ENCODE measurements at places on chromosomes 6 and 20.

GRCh38 chr20:48986899-48987298 is 59.2 kb upstream of the CSE1L start:
- DNase-seq = no peak

DNA sequence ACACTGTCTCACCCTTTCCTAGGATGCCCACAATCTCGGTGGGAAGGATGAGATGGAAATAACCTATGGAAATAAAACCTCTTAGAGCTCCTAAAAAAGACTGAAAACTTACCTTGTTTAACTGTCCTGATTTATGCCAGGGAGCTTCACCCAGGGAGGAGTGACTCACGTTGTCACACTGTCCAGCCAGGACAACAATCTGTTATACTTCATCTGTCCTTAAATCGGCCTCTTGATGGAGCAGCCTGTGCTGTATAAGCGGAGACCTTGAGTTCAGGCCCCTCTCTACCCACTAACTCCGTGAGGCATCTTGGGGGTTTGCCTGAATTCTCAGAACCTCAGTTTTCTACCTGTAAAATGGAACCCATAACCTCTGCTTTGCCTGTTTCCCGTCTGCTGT is 9.2 kb upstream of the KIAA1755 start:
- DNase-seq = no peak

- no peak for DNase-seq
Measured at GRCh38 chr6:68701159-68701558, 66.1 kb downstream of the ADGRB3 start.

DNA sequence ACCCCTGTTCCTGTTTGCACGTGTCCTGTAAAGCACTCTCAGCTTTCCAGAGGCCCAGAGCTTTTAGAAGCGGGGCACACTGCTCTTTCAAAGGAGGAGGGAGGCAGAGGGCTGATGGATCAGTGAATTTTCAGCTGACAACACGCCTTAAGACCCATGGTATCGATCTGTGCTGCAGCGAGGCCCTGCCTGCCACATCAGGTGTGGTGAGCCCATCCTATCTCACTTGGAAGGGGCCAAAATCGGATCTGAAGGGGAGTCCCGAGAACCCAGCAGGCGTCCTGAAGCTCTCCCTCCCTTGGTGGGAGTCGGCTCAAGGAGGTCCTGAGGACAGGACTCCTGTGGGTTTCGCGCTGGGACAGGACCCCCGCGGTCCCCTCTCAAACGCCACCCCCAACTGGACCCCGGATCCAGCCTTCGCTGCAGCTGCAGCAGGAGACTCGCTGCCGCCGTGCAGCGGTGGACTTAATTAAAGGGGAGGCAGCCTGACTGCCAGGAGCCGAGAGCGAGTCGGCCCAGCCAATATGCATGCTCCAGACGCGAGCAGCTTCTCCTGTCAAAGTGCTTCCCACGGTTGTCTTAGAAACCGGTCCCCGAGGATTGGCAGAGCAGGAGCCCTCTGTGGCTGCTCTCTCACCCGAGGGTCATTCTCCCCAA is 580.0 kb upstream of the ZNF337 start:
- no peak for DNase-seq

GRCh38 chr20:46362921-46363867 is 43.2 kb downstream of the ELMO2 start:
- no peak for DNase-seq

DNA sequence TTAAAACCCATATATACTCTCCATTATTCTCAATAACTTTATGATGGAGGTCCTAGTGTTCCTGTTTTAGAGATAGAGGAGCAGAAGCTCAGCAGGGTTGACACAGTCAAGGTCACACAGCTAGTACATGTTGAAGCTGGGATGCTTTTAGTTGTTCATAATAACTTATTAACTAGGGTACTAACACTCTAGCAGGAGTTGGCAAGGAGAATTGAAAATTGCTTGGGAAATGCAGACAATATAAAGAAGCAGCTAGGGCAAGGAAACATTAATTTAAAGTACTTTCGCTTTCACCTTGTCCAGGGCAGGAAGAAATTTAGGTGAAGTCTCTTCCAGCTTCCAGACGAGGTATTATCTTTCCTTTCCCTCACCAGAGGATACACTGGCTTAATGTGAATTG is 133.7 kb downstream of the RCAN2 start:
- DNase-seq = no peak

- DNase-seq = peak; percentile 59
Measured at GRCh38 chr6:105988812-105989577, 97.1 kb upstream of the PRDM1 start.

- peak; percentile 57 for DNase-seq
Measured at GRCh38 chr20:52083627-52084232, 107.8 kb downstream of the ZFP64 start.

- no peak for DNase-seq
Measured at GRCh38 chr20:46894579-46894958, at the start of gene EYA2. Gene EYA2, plus strand, starts transcription at chr20:46894843. Its CDS starts 95,168 bp downstream, at chr20:46990011.

DNA sequence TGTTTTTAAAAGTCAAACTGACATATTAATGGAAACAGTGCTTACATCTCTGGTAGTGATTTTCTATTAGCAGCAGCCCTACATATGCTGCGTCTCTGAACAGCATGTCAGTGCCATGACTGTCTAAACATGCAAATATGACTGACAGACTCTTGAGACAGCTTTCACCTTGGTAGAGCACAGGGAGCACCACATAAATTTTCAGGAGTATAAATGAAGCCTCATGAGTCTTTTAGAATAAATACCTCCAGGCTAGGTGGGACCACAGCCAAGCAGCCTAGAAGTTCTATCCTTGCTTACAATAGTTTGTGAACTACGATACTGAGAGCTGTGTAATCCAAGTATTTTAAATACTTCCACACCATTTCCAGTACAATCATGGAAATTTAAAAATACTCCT is 410.7 kb upstream of the RUNX2 start:
- DNase-seq = no peak

- DNase-seq = no peak
Measured at GRCh38 chr6:10418361-10418861, 3.5 kb upstream of the TFAP2A start.

- no peak for DNase-seq
Measured at GRCh38 chr20:55216525-55217242, 741.3 kb downstream of the DOK5 start.

DNA sequence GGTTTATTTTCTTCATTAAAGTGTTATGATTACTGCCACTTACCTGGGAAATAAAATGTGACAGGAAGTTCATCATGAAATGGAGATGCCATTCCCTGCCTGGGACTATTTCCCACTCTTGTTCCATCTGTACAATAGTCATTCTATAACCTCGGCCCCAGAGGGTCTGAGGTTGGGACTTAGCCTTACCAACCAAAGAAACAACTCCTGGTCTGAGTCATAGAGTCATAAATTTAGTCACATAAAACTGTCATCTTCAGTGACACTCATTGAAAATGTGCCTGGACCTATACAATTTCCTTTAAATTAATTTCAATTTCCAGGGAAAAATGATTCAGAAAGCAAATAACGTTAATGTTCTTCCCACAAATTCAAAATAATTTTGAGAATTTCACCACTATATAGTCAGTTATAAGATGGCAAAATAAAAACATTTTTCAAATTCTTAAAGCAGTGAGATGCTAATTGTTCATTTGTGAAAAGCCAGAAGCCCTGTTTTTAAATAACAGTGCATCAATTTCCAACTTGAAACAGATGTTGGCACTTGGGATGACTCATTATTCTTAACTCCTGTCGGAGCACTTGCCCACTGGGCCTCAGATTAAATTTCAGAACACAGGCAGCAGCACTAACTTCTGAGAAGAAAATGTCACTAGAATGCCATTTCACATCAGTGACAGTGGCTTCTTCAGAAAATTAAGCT is 201.2 kb upstream of the SMLR1 start:
- DNase-seq = no peak

DNA sequence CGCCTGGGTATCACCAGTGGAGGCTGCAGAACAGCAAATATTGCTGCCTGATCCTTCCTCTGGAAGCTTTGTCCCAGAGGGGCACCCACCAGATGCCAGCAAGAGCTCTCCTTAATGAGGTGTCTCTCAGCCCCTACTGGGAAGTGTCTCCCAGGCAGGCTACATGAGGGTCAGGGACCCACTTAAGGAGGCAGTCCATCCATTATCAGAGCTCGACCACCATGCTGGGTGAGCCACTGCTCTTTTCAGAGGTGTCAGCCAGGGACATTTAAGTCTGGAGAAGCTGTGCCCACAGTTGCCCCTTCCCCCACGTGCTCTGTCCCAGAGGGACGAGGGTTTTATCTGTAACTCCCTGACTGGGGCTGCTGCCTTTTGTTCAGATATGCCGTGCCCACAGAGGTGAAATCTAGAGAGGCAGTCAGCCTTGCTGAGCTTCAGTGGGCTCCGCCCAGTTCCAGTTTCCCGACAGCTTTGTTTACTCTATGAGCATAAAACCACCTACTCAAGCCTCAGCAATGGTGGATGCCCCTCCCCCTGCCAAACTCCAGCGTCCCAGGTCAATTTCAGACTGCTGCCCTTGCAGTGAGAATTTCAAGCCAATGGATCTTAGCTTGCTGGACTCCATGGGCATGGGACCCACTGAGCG is 25.9 kb upstream of the AIG1 start:
- DNase-seq = no peak

DNA sequence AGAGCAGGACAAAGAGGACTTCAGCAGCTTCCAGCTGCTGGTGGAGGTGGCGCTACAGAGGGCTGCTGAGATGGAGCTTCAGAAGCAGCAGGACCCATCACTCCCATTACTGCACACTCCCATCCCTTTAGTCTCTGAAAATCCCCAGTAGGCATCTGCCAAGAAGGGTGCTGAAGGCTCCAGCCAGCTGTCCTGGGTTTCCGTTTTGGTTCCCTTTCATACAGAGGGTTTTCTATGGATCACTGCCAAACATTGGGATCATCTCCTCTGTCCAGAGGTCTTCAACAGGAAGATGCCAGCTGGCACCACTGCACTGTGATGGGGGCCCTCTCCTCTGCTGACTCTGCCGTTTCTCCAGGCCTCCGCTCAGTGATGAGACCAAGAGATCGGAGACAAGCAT is 14.3 kb upstream of the RAB5IF start:
- DNase-seq = no peak

DNA sequence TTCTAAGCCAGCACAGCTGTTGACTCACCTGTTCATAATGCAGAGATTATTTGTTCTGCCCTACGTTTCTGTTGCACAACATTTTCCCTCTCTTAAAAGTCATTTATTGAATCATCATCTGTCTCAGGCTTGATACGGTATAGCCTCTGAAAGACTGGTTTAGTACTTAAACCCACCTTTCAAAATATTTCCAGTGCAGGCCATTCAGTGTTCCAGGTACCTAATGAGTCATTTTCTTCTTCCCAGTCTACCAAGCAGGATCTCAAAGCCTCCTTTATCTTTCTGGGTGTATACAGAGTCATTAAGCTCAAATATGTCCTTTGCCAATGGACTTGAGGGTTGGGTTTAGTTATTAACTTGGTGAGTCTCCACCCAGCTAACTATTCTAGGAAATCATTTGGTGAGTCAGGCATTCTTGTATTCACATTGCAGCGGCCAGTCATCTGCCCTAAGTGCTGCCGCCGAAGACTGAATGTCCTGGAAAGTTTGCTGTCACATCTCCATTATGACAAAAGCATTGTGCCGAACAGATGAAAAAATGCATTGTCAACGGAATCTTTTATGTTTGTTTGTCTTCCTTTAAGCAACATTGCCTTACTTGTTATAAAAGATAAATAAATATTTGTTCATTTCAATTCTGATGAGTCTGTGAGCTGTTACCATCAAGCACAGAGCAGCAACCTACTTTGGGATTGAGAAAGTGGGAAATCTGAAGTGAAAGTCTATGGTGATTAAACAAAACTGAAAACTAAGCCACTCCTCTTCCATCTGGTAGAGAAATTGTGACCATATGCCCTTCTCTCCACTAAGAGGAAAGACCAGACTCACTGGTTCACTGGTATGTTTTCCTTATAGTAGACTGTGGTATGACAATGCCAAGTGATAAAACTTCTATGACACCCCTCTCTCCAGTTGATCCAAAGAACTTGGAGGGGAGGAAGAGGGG is 14.3 kb upstream of the FAM135A start:
- DNase-seq = no peak

- peak; percentile 83 for DNase-seq
Measured at GRCh38 chr20:37598575-37599342, 71.1 kb upstream of the BLCAP start.

GRCh38 chr20:43728686-43729255 is 2.0 kb upstream of the GTSF1L start:
- DNase-seq = no peak

Measured in NCI-H1694 (cell line).